LHCN-M2 (cell line): ENCODE measurements at places on chromosomes 11 and 22. TPM values are rescaled to one million over a fixed set of nuclear protein-coding genes. Genes with fewer than 3 reads are reported as not detected.

DNA sequence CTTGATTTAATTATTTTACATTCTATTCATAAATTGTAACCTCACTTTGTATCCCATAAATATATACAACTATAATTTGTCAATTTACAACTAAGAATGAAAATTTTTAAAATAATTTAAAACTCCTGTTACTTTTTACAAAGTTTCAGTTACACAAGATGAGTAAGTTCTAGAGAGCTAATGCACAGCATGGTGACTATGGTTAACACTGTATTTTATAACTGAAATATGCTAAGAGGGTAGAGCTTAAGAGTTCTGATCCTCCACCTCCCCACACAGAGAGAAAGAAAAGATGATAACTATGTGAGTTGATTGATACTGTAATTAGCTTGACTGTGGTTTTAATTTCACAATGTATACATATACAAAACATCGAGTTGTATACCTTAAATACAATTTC lies 412.5 kb upstream of the DDI1 start:
- DNase-seq = no peak

GRCh38 chr22:22901578-22902218 lies 14.1 kb downstream of the IGLL5 start:
- DNase-seq = no peak

- DNase-seq = no peak
Measured at GRCh38 chr11:117414724-117415123, 87.1 kb downstream of the CEP164 start.

DNA sequence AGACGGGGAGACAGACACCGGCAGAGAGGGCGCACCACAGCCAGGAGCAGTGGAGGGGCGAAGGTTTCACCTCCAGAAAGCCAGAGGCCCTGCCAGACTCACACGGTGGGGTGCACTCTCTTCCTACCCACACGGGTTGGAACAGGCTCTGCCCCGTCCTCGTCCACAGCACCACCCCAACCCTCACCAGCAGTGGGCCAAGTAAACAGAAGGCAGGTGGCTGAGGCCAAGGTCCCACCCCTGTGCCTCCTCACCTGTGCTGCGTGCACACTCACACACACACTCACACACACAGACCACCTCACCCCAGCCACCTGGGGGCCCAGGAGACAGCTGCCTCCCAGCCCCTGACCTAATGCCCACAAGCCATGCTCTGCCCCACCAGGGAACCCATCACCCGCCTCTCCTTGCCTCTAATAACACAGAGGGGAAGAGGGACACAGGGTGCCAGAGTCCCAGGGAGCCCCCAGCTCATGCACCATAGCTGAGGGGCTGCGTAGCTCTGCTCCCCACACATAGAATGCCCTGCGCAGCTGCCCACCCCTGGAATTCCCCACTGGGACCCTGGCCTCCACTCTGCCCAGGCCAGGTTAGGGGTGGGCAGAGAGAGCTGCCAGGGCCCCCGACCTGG lies 3.1 kb downstream of the CYB5R3 start:
- DNase-seq = peak; percentile 62

OR5P2 gene
- total RNA-seq = not detected in 2 replicates

- DNase-seq = no peak
Measured at GRCh38 chr11:390175-390574, 3.8 kb upstream of the PKP3 start.

DNA sequence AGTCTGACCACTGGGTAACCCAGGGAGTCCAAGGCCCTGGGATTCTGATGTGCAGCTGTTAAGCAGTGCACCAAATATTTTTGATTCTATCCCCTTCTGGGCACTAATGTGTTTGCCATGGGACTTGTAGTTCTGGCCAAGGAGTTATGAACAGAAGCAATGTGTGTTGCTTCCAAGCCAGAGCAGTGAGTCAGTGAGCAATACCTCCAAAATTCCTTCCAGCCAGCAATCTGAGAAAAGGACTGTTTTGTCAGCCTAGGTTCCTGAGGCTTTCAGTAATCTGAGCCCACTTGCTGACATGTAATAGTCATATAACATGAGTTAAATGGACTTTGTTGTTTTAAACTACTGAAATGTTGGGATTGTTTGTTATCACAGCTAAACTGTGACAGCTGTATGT lies 311.4 kb downstream of the NELL1 start:
- no peak for DNase-seq

SCGB1C1 gene
- total RNA-seq = not detected in 2 replicates

DNA sequence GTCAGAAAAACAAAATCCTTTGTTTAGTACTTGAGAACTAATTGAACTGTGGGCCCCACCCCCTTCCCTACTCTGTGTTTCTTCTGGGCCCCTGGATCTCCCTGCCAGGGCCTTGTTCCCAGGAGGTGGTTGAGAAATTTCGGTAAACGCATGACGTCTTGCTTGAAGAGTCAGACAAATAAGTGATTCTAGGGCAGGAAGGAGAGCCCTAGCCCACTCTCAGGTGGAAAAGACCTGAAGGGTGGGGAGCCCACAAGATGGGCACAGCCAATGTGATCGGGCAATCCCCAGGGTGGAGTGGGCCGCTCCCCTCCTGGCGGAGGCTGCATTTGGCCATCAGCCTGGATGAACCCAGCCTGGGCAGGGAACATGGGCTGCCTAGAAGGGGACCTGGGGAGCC lies 16.8 kb upstream of the P2RY2 start:
- no peak for DNase-seq

GRCh38 chr22:27418261-27418660 lies 383.3 kb downstream of the MN1 start:
- DNase-seq = no peak

DNA sequence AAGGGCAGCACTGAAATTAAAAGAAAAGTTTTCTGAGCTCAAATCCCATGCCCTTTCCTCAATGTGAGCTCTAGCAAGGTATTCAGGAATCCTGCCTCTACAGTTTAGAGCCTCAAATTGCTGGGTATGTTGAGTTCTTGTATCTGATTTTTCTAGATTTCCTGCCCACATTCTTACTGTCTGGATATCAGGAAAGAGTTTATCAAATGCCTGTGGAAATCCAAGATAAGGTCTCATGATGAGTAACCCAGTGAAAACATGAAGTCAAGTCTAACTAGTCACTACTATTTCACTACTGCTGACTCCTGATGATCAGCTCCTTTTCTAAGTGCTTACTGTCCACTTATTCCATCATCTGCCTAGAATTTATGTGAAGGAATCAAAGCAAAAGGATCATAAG lies 29.8 kb downstream of the LIMK2 start:
- DNase-seq = peak; percentile 43

DNA sequence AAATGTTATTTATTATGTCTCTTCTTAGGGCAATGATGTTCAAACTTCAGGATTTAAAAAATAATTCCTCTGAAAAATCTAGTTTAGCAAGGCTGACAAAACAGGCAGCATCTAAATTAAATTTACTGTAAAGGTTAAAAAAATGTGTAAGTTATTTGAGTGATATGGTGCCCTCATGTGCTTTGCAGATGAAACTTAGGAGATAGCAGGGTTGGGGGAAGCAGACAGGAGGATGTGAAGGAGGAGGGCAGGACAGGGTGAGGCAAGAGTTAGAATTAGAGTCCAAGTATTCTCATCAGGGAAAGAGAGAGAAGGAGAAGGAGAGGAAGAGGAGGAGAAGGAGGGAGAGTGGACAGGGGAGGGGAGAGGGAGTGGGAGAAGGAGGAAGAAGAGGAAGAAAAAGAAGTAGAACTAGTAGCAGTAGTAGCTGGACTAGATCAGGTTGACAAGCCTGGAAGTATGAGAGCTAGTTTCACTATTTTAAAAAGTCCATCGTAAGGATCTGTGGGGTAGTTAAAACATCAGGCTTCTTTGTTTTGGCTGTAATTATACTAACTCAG lies 141.2 kb upstream of the SESN3 start:
- DNase-seq = no peak

APOA4 gene
- total RNA-seq = not detected in 2 replicates

GRCh38 chr22:43288807-43289420 lies 54.3 kb downstream of the SCUBE1 start:
- DNase-seq = no peak

- peak; percentile 97 for DNase-seq
Measured at GRCh38 chr11:19660076-19660475, 52.6 kb upstream of the NAV2 start.
